Fibroblast of skin of left quadriceps (primary cell): ENCODE measurements at places on chromosomes 12 and 14.

DNA sequence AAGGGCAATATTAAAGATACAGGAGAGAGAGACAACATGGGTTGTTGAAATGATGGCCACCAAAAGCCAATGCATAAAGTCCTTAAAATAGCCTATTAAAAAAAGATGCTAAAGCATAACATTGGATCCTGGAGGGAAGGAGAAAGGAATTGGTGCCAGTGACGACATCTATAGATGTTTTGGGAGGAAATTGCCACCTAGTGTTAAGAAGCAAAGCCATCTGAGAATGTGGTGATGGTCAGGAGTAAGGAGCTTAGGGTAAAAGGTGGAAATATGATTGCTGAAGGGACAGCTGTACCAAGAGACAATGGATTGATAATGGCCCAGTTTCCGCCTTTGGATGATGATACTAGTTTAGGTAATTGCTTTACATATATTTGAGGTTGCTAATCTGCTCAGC is 85.1 kb downstream of the TMEM30B start:
- no peak for DNase-seq

DNA sequence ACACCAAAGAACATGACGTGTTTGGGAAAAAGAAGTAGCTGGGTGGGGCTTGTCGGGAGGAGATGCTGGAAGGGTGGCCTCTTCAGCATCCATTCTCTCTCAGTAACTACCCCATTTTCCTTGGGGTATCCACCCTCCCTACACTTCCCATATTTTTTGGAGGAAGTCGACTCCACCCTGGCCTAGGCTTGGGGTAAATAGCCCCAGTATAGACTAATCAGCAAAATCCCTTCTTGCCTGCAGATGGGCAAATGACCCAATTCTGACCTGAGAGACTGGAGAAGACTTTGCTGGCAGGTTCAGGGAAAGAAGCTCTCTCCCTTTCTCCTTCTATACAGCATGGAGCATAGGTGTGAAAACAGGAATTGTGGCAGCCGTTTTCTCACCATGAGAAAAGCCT is 28.5 kb upstream of the JDP2 start:
- DNase-seq: no peak

GRCh38 chr12:54368025-54368708 is 3.9 kb upstream of the GPR84 start:
- DNase-seq: no peak

DNA sequence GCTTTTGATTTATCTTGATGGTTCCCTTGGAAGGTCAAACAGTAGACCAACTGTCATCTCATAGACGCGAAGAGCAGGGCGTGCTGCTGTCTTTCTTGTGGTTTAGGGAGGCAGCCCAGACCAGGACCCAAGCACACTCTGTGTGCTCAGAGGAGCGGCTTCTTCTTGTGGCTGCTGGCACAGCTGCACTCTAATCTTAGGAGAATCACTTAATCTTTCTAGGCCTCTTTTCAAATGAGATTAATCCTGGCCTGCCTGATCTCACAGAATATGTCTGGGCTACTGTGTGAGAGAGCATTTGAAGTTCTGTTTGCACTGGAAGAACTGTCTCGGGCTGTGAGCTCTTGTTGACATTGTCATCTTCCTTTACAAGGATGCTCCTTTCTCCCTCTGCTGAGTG is 60.0 kb upstream of the TRAF3 start:
- no peak for DNase-seq

DNA sequence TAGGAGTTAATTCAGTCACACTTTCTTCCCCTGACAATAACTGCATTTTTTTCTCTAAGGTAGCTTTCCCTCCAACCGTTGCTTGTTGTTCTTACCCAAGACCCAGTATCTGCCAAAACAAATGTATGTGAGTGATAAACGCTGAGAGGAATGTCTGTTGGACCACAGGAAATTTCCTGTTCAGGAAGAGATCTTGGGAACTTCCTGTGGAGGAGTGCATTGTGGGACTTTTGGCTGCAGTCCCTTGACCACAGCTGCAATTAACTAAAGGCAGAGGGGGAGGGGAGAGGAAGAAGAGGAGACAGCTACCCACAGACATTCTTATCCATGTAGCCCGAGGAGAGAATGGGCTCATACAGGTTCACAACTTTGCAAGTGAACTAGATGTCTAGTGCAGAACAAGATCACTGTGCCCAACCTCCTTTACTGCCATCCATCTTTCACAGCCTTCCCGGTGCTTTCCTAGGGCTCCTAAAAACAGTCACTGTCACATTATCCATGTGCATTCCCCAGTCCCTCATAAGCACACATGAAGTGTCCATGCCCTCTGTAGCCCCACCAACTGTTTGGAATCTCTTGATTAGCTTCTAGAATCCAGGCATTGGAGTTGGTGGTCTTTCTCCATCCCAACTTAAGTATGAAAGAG is 149.5 kb downstream of the ETV6 start:
- peak; percentile 87 for DNase-seq

DNA sequence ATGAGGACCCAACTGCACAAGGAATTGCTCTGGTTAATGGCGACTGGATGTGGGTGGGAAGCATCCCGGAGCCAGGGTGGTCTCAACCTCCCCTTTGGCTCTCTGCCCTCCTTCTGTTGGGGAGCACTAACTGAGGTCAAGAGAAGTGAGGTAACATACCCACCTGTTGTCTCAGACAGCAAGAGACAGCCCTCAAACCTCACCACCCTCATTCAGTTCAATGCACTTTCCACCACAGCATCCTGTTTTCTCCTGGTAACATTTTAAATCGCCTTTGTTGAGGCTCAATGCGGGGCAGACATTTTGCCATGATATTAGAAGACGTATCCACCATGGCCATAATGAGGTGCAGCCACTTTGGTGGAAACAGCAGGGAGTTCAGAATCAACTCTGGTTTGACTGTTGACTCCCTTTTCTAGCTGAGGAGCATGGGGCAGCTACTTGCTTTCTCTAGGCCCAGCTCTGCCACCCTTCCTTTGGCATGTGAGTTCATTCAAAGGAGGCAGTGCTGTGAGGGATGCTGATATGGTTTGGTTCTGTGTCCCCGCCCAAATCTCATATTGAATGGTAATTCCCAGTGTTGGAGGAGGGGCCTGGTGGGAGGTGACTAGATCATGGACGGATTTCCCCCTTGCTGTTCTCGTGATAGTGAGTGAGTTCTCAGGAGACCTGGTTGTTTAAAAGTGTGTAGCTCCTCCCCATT is 338.6 kb downstream of the PCNX1 start:
- no peak for DNase-seq

- DNase-seq: no peak
Measured at GRCh38 chr14:73749706-73750530, 35.7 kb upstream of the PNMA1 start.

DNA sequence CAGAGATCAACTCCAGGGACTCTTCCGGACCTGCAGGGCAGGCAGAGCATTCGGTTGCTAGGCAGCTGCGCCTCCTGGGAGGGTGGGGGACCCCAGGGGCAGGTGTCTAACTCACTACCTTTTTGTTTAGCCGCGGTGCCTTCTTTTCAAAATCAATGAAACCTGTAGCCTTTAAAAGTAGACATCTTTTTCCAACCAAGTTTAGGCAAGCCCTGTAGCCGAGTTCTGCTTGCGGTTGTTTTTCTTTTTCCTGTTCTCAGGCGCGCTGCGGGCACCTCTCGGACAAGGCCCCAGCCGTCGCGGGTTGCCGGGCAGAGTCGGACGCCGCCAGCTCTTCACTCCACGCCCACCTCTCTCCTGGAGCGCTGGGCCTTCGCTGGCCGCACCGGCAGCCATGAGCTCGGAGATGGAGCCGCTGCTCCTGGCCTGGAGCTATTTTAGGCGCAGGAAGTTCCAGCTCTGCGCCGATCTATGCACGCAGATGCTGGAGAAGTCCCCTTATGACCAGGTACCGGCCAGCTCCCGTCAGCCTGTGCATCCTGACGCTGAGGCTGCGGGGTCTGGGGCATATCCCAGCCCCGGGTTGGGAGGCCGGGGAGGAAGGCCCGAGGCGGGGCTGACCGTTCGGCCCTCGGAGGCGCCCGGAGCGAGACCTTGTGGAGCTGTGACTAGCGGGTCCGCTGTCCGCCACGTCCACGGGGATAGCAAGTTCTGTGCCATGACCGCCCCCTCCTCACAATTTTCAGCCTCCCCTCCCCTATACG is at the start of gene TTC8:
Gene TTC8, plus strand, starts transcription at position 338 of the 764 bp plus-strand sequence. Its CDS starts 57 bp downstream, at position 395.
- DNase-seq: peak; percentile 76

DNA sequence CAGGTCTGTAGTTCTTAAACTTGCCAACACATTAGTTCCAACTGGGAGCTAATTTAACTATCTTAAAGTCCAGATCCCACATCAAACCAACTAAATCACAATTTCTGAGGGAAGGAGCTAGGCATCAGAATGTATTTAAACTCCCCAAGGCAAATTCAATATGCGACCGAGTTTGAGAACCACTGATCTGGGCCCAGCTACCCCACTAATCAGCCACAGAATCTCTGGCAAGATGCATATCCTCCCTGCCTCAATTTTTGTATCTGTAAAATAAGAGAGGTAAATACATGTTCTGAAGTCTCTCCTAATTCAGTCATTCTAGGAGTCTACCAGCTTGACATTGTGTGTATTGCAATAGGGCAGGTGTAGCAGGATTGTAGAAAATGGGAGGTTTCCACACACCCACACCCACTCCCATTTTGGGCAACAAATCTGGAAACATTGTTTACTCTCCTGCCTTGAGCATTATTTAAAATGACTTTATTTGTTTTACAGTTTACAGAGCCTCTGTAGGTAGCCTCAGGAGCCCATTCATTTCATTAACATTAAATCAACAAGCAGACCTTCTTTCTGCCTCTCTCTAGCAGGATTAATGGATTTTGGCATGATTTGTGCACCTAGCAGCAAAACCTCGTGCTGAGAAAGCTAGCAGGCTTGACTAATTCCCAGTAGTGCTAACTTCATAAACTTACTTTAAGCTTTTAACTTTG is 15.6 kb downstream of the LGR5 start:
- DNase-seq: no peak

GRCh38 chr12:72081777-72082176 is 143.1 kb downstream of the TPH2 start:
- DNase-seq: no peak

GRCh38 chr14:20559461-20559904 is 1.4 kb downstream of the RNASE9 start:
- no peak for DNase-seq
